ENCODE measurements at places on chromosomes 6 and 20.

- no peak for DNase-seq
Observed at GRCh38 chr6:168200571-168201134, 118.9 kb downstream of the DACT2 start.

DNA sequence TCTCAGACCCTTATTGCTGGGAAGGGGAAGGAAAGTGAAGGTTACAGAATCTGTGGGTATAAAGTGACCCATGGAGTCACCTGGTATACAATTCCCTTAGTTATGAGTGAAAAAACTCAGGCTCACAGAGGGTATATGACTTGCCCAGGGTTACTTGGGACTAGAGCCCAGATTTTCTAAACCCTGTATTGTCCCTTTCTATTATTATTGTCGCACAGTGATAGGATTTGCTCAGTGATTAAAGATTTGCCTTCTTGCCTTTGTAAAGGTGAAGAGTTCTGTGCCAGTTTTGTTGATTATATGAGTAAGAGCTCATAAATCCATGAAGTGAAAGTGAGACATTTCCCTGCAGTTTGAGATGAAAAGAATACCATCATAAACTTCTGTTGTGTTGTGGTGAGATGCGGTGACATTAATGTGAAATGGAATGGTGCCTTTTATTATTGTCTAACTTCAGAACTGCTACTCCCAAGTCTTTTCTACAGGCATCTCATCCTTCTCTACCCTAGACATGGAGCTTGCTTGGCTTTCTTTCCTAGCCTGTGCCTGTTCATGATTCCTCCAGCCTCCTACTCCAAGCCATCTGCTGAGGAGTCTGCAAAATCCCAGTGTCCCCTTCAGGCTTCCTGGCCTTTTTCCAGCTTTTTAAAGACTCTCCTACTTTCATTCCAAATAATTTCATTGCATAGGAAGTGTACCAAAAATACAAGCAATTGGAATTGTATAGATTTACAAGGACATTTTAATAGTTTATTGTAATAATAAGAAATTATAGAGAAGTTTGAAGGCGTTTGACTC, 33.5 kb upstream of the ADIG start:
- no peak for DNase-seq

- no peak for DNase-seq
Observed at GRCh38 chr6:11909696-11910132, 102.4 kb upstream of the HIVEP1 start.

- DNase-seq, result no peak
Observed at GRCh38 chr6:137821491-137821890, 45.6 kb upstream of the TNFAIP3 start.

DNA sequence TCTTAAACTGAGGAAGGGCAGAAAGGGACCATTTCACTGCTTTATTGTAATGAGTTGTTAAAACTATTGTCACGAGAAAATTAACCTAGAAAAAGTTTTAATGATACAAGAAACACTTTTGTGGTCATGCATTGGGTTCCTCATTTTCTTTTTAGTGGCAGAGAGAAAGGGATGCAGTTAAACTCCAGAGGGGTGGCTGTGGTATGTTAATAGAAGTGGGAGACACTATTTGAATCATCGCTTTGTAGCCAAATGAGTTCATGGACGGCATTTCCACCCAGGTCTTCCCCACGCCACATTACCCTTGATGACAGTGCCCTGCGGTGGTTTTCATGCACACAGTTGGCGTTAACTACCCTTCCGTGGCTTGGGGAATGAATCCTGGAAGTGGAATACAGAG, 235.6 kb downstream of the PLCB1 start:
- no peak for DNase-seq

DNA sequence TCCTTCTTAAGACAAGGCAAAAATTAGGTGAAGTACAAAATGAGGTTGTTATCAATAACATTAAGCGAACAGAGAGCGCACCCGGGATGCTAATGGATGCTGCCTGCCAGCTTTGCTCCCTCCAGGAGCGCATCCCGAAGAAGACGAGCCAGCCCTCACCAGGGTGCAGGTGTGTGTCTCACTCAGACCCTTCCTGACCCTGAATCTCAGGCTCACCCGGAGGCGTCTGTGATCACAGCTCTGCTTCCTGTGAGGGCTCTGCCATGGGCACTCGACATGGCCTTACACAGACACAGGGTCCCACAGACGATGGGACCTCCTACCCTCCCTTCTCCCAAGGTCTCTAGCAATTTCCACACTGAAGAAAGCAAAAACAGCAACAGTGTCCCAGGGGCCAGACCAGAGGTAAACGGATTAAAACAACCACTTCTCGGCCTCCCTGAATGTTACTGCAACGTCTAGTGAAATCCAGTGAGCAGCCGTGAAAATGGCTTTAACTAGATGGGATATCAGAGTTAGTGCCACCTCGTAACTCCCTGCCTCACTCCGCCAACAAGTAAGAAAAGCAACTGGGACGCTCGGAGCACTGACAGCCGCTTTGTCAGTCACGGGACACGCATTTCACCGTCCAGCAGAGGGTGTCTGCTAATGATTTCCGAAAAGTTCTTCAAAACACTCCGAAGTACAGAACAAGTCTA, 11.7 kb downstream of the ZBTB46 start:
- DNase-seq, result no peak

DNA sequence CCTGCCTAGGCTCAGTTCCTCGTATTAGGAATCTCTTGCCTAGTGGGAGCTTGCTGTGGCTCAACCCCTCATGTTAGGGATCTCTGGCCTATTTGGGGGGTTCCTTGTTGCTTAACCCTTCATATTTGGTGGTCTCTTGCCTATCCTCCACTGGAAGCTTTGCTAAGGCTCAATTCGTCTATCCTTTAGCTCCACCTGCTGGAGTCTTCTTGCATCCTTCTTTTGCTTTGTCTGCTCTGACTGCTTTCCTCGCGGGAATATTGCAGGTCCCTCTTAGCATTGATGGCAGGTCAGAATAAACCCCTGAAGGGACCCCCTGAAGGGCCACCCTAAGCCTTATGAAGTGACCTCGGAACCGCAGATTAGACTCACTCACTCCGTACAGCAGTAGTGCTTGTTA, 203.0 kb upstream of the TBX18 start:
- DNase-seq, result no peak

Measured in right hindlimb (tissue), 1 donor.